NT2/D1 (cell line): ENCODE measurements at places on chromosomes 11 and 22.

- no peak for DNase-seq
These were observed 16.6 kb downstream of the TBC1D10A start for GRCh38 chr22:30309951-30310741.

GRCh38 chr11:12192794-12193514 is 82.6 kb downstream of the MICAL2 start:
- no peak for DNase-seq

DNA sequence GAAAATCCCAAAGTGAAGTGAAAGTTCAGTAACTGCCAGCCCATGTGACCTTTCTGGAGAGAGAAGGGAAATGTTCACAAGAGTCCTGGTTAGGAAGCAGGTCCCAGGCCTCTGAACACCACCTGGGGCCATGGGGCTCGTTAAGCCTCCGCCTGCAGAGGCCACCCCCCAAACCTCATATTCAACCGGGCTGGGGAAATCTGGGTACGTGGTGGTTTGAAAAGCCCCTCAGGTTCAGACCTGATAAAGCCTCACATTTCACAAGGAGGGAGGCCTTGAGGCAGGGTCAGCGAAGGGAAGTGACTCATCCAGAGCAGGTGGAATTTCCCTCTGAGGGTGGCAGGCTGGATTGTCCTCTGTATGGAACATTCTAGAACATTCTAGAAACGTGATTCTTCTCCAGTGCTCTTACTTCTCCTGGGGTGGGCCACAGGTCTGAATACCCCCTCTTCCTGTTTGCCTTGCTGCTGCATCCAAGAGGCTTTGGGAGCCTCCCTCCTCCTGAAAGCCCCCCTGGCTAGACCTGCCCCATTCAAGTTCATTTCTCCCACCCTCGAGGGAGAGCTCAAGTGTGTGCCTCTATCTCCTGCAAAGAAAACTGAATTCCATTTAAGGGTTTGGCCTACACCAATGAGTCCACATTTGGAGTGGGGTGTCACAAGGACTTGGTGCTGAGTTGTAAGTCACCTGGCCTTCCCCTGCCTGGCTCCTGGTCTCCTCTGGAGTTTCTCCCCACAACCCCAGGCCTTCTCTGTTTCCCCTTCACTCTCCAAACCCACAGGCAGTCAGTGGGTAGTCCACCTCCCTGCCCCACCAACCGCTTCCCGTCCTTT is 6.3 kb downstream of the FXYD2 start:
- no peak for DNase-seq

- no peak for DNase-seq
These were observed 873 bp upstream of the SCO2 start for GRCh38 chr22:50526108-50526833.
